ENCODE measurements at places on chromosomes 13 and 19. TPM values are rescaled to one million over a fixed set of nuclear protein-coding genes. Genes with fewer than 3 reads are reported as not detected.

PSMD8 gene
- total RNA-seq = 311 TPM

F10 gene
- total RNA-seq = not detected

ONECUT3 gene
- total RNA-seq = not detected

TNFSF11 gene
- not detected for total RNA-seq

C13orf46 gene
- total RNA-seq = 1.4 TPM

TMPRSS9 gene
- not detected for total RNA-seq

DIAPH3 gene
- 21.2 TPM for total RNA-seq

FGF22 gene
- not detected for total RNA-seq

CBARP gene
- 7.0 TPM for total RNA-seq

TPP2 gene
- total RNA-seq = 35.1 TPM

CPB2 gene
- not detected for total RNA-seq

TNNT1 gene
- 46.8 TPM for total RNA-seq

ZNF154 gene
- not detected for total RNA-seq

SPATA13 gene
- 2.2 TPM for total RNA-seq

TMEM150B gene
- total RNA-seq = not detected

KLK12 gene
- total RNA-seq = not detected

IFNL2 gene
- total RNA-seq = not detected

DZIP1 gene
- 16.4 TPM for total RNA-seq

ZNF497 gene
- 3.9 TPM for total RNA-seq

NCR1 gene
- total RNA-seq = not detected

UHRF1 gene
- 16.0 TPM for total RNA-seq

CABP5 gene
- total RNA-seq = not detected

CACNA1A gene
- total RNA-seq = 0.27 TPM

NLRP4 gene
- total RNA-seq = not detected

ZNF548 gene
- total RNA-seq = 23.7 TPM

YJEFN3 gene
- 11.9 TPM for total RNA-seq

ENOX1 gene
- total RNA-seq = 1.5 TPM
